Activated CD8-positive, alpha-beta memory T cell treated with anti-CD3 and anti-CD28 coated beads, Interleukin-2, amount 50 U/mL, for 4 hours (primary cell): ENCODE measurements at places on chromosomes 7 and 10.

DNA sequence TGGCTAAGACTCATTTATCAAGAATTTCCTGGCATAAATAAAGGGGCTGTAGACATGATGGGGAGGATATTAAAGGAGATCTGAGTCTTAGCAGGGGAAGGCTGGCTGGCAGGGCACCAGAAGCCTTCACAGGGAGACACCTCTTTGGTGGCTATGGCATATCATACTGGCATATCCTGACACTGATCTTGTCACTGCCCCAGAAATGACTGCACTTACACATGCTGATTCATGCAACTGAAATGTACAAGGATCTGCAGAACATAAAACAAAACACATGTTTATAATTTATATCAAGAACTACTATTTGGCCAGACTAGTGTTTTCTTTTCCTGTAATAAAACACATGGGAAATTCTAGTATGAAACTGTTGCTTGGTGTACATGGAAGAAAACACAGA lies 5.5 kb upstream of the LIPN start:
- no peak for DNase-seq

DNA sequence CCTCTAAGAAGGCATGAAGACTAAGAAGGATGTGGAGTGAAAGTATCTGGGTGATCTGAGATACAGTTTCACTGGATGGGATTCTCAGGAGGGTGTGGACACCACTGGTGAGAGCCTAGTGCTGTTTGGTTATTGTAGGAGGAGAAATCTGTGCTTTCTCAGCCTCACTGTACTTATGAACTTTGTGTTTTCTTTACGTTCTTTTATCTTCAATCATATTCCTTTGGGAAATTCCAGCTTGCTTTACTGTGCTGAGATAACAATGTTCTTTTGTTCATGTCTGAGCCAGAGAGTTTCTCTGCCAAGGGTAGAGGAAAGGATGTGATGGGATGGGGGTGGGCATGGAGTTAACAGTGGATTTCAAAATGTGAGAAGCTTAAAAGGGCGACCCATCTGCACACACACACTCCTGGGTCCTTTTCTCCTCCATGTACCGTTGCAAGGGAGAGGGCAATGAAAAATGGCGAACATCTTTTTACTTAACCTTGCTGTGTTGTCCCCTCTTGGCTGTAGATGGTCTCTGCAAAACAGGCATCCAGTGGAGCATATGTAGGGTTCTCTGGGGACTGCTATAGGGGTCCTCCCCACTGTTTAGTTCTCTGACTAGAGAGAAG lies 25.0 kb upstream of the TAX1BP1 start:
- no peak for DNase-seq

GRCh38 chr10:63636812-63637211 lies 115.6 kb downstream of the REEP3 start:
- no peak for DNase-seq

- no peak for DNase-seq
Observed at GRCh38 chr7:30968747-30969603, 5.2 kb downstream of the GHRHR start.

DNA sequence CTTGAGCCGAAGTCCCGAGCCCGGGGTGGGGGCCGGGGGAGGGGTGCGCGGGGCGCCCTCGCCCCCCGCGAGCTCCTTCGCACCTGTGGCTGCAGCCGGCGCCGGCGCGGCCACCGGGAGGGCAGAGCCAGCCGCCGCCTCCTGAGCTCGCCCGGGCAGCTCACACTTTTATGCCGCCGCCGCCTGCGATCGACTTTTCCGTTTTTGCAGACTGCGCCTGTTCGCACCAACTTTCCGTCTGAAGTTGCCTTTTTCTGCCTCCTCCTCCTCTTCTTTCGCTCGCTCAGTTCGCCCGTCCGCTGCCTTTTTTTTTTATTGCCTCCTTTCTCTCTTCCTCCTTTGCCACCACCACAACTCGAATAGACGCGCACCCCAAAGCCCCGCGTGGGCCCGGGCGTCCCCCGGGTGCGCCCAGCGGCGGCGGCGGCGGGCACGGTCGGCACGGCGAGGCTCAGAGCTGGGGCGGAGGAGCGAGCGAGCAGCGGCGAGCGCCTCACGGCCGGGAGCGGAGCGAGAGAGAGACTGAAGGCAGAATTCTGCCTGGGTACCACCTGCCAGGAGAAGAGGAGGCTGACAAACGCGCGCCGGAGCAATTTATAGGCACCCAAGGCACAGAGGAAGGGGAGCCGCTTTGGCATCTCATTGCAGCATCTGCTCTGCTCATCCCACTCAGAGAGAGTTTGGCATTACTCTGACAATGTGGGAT lies at the start of gene C1QL3:
C1QL3 (minus strand) TSS at position 569 of the 706 bp plus-strand sequence. CDS start 814 bp downstream, outside the sequence.
- DNase-seq = no peak

- no peak for DNase-seq
Observed at GRCh38 chr7:107926481-107926880, 35.5 kb downstream of the DLD start.

- DNase-seq = no peak
Observed at GRCh38 chr10:126549344-126549743, 121.1 kb downstream of the C10orf90 start.

DNA sequence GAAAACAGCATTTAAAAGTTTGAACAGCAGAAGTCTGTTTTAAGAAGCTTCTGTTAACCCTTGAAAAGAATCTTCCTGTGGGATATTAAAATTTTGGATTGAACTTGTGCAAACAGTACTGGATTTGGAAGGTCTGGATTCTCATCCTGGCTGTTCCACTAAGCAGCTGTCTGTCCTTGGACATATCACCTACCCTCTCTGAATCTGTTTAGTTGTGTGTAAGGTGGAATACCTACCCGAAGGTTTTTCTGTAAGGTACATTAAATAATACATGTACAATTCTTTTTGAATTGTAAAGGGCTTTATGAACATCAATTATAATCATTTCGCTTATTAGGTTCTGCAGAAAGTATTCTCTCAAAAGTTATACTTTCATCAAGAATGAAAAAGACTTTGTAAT lies 2.2 kb downstream of the PDCD4 start:
- DNase-seq = no peak

- DNase-seq = no peak
Observed at GRCh38 chr7:32257621-32258020, 187.4 kb upstream of the PDE1C start.

DNA sequence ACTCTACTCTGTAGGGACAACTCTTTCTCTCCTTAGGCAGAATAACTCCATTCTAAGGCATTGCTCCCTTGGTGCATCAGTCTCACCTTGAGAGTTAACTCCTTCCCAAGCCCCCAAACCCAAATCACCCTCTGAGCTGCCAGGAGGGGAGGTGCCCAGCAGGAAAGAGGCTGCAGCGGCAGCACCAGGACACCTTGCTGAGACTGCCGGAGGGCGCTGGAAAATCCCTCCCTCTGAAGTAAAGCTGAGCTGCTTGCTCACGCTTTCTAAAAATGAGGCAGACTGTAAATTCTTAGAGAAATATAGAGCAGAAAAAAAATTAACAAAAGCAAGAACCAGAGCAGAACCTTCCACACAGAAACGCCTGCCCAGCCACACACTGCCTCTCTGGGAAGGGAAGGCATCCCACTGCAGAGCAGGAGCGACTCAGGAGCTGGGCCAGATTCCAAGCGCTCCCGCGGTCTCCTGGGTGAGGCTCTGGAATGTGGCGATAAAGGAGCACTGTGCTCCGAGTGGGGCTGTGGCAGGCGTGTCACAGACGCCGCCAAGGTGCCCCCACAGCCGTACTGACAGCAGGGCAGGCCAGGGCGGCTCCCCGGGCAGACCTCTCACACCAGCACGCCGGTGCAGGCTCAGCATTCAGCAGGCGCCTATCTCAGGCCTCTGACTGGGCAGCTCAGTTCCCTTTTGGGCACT lies 202.1 kb downstream of the TNS3 start:
- DNase-seq = no peak

GRCh38 chr10:101759309-101760247 lies 16.3 kb downstream of the FGF8 start:
- no peak for DNase-seq

GRCh38 chr10:93352638-93353383 lies 129.3 kb downstream of the MYOF start:
- DNase-seq = no peak

DNA sequence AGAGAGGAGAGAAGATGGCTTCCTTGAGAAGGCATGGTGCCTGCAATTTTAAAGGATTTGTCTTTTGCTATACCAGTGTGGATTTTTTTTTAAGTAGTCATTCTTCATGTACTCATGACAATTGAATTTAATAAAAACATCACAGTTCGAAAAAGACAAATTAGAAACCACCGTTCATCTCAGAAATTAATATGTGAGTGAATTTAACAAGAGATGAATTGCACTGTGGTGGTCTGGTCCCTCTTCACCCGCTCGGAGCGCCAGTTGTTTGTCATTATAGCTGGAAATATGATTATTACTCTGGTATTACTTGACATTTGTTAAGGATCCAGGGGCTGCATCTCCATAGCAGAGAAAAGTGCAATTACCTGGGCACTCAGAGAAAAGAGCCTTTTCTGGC lies 91.9 kb downstream of the LRRC18 start:
- DNase-seq = no peak
